ENCODE measurements at places on chromosomes 4 and X.

- DNase-seq = no peak
These were observed 1.5 kb downstream of the GSTCD start for GRCh38 chr4:105710012-105710600.

DNA sequence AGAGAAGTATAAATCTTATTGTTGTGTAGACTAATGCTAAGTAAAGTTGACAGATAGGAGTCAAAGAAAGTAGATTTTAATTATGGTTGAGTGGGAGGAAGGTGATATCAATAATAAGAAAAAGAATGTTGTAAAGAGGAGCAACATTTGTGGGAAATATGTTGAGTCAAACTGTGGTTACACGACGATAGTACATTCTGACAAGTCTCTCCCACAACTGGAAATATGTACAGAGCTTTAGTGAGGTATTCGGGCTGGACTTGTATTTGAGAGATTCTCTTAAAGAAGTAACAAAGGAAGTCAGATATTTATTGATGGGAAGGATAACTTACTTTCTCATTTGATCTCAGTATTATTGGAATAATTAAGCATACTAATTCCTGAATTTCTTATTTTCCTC lies 525.3 kb upstream of the MAGEB2 start:
- DNase-seq = no peak

DNA sequence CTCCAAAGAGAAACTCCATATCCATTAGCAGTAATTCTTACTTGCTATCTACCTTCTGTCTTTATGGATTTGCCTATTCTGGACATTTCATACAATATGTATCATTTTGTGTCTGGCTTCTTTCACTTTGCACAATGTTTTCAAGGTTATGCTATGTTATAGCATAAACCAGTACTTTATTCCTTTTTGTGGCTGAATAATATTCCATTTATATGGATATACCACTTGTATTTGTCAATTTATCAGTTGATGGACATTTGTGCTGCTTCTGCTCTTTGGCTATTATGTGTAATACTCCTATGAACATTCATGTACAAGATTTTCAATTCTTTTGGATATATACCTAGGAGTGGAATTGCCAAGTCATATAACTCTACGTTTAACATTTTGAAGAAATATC lies 18.9 kb upstream of the HPSE start:
- DNase-seq = no peak

GRCh38 chrX:115364670-115365069 lies 75.2 kb downstream of the LUZP4 start:
- no peak for DNase-seq

DNA sequence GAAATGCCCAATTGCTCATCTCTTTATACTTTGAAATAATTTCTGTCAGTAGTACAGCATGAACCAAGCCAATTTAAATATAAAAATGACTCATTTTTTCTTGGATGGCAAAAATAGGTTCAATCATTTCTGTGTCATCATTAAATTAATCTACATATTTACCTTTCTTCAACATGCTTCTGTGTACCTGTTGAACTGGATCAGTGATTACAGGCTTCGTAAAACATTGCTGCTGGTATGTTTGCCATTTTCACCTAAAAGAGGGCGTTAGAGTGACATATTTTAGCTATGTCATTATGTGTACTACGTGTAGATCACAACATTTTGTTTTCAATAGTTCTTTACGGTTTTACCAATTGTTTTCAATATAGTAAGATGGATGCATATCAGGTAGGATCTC lies 340.5 kb upstream of the MAOA start:
- DNase-seq = no peak

All from NCI-H2029 treated with DMSO at 0.1 percent for 48 hours (cell line).